ENCODE measurements at places on chromosomes 11 and 22.
A peak's percentile ranks its signal among the peaks of the same experiment; 100 is the strongest.

DNA sequence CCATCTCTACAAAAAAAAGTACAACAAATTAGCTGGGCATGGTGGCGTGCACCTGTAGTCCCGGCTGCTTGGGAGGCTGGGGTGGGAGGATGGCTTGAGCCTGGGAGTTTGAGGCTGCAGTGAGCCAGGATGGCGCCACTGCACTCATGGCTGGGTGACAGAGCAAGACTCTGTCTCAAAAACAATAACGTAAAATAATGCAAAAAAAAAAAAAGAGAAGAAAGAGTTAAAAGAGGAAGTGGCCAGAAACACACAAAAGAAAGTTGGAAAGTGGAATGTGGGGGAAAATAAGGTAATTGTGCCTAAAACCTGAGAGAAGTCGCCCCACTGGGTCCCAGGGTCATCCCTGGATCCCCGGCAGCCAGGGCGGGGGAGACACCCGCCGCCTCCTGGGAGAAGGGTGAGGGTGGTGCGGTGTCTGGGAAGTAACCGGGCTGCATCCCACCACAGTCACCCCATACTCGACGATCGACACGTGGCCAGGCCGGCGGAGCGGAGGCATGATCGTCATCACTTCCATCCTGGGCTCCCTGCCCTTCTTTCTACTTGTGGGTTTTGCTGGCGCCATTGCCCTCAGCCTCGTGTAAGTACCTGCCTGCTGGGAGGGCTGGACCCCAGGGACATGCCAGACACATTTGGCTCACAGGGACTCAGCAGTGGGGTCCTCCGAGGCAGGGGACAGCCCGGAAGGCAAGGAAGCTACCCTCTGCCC lies 8.1 kb downstream of the UPK3A start:
- no peak for DNase-seq

DNA sequence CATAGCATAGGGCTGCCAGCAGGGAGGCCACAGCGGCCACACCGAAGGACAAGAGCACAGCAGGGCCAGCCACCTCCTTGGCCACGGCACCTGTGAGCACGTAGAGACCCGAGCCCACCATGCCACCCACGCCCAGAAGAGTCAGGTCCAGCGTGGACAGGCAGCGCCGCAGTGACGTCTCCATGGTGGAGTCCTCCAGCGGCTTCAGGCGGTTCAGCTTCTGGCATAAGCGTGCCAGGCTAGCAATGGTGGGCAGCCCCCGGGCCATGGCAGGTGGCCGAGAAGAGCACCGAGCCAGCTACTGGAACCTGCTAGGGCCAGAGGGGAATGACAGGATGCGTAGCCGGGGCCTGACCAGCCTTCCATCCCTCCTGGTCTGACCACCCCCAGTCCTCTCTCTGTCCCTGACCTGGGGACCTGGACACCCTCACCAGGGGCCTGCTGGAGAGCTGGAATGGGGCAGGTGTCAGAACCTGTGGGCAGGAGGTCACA lies 770 bp downstream of the SLC7A4 start:
- DNase-seq: no peak

DNA sequence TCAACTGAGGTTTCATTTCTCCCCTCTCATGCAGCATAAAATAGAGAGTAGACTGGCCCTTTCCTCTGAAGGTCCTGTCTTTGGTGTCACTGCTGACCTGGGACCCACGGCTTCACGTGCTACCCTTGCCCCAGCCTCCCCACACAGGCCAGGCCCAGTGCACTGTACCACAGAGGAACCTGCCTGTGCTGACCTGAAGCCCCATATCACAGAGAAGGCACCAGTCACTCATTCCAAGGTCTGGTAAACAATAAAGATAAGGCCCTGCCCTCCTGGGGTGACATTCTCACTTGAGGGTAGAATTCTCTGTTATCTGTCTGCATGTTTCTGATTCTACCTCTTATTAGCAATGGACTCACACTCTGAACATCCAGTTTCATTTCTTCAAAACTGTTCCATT lies 51.3 kb downstream of the RPL27A start:
- no peak for DNase-seq

GRCh38 chr11:91396236-91397133 lies 828.1 kb upstream of the FAT3 start:
- no peak for DNase-seq

DNA sequence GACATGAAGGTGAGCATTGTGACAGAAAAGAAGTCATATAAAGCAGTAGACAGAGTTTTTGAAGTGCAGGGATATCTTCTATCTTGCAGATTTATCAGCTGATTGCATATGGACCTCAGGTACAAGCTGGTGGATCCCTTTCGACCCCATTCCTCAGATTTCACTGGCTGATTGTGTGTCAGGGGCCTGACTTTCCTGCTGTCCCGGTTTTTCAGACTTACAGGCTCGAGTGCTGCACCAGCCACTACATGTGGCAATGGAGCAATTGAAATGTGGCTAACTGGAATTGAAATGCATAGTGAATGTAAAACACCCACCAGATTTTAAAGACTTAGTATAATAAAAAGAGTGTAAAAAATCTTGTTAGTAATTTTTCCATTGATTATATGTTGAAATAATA lies 50.3 kb downstream of the CLMP start:
- no peak for DNase-seq

GRCh38 chr22:50249341-50250248 lies 1.5 kb downstream of the HDAC10 start:
- no peak for DNase-seq

- DNase-seq: no peak
Observed at GRCh38 chr22:27546157-27546935, 255.2 kb downstream of the MN1 start.

GRCh38 chr22:45631841-45632238 lies 39.8 kb upstream of the ATXN10 start:
- no peak for DNase-seq

DNA sequence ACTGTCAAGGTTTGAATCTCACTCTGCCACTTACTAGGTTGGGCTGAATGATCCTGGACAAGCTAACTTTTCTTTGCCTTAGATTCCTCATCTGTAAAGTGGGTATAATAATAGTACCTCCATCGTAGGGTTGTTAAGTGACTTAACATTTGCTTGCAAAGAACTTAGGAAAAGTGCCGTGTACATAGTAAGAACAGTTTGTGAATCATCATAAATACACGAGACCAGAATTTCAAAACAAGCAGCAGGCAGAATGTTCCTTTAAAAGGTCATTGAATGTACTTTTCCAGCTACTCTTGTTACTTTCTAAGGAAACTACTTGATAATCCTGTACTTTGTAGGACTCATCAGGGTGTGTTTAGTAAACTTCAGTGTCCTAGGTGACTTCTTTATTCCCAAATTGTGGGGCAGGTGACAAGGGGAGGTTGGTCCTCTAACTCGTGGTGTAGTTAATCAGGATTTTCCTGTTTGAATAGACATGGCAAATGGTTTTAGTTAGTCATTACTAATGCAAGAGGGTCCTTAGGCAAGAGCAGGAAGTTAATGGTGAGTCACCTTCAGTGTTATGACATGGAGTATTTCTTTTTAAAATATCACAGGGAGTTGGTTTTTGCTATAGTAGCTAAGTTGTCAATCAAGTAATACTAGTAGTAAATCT lies 67.9 kb downstream of the YAP1 start:
- no peak for DNase-seq

- DNase-seq: peak; percentile 73
Observed at GRCh38 chr11:66326261-66327111, 9.6 kb upstream of the CD248 start.

DNA sequence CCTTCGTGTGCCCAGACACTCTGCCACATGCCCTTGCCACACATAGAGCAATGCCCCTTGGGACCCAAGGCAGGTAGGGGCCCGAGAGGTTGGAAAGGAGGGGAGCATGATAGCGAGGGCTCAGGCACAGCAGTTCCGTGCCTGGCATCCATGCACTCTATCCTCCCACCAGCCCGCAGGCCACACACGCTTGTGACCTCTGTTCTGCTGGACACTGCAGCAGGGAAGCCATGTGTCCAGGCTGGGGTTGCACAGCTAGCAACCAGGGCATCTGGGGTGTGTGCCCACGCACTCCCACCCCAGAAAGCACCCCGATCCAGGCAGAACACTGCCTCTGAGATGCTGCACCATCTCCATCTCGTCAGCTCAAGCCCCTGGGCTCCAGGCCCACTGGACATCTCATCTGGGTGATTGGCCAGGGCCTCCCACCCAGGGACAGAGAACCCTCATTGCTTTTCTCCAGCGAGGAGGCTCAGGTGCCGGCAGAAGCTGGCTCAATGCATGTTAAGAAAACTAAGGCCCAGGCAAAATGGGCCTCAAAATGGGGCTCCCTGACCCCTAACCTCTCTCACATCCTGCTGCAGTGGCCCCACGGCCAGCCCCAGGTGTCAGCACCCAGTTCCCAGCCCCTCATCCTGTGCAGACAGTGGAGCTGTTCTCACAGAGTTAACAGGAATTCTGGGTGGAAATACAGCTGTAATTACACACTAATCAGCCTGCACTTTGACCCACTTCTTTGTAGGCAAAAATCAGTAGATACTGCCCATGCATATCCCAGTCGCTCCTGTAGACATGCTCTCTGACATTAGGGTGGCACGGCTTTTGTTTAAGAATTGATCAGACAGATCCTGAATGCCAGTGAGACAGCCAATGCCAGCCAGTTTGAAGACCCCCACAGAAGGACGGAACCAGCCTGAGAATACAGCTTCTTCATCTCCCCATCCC lies 173.9 kb upstream of the B3GAT1 start:
- DNase-seq: no peak

- DNase-seq: no peak
Observed at GRCh38 chr11:78993802-78994430, 419.3 kb upstream of the NARS2 start.

Measured in OCI-LY7 (cell line).